ENCODE measurements at places on chromosomes 3 and 15.

DNA sequence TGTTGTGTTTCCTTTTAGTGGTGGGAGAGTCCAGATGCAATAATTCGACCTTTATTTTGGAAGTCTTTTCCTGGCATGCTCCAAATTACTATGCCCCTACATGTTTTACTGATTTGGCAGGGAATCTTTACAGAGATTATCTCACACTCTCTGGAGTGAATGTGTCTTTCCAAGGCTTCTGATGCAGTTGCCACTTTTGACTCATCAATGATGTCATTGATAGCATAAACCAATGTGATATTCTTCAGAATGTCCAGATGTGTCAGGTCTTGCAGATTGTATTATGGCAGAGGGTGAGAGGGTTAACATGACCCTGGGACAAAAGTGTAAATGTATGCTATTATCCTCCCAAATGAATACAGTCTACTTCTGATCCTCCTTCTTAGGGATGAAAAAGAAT lies 9.7 kb downstream of the RTP4 start:
- no peak for DNase-seq

- no peak for DNase-seq
Measured at GRCh38 chr15:58565619-58566018, 133.8 kb downstream of the LIPC start.

GRCh38 chr15:61050844-61051568 lies 178.1 kb downstream of the RORA start:
- DNase-seq = no peak

GRCh38 chr3:64345371-64345770 lies 120.1 kb upstream of the PRICKLE2 start:
- no peak for DNase-seq

GRCh38 chr3:135868801-135869200 lies 96.7 kb upstream of the PPP2R3A start:
- DNase-seq = no peak

- DNase-seq = no peak
Measured at GRCh38 chr3:135975053-135975452, 9.5 kb downstream of the PPP2R3A start.

DNA sequence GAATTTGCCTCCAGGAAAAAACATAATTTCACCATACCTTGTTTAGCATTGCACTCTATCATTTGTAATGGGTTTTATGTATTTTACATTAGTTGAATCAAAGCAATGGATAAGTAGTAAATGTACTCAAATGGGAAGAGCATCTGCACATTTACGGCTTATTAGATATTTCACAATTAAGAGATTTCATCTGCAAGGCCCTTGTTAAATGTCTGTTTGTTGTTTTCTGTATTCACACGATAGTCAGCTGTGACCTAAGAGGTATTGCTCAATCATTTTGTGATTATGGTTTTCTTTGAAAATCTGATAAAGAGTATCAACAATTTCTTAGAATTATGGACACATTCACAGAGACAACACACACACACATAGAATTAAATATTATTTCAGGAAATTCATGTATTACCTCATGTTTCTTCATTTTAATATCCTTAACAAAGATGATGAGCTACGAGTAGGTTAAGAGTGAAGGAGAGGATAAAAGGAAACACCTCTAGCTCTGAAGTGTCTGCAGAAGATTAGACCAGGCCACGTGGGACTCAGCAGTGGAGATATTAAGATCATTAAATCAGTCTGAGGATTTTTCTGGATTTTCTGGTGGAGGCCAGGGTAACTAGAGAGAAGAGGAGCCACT lies 121.9 kb upstream of the POU1F1 start:
- no peak for DNase-seq

GRCh38 chr3:13057282-13058040 lies 15.8 kb downstream of the IQSEC1 start:
- no peak for DNase-seq

DNA sequence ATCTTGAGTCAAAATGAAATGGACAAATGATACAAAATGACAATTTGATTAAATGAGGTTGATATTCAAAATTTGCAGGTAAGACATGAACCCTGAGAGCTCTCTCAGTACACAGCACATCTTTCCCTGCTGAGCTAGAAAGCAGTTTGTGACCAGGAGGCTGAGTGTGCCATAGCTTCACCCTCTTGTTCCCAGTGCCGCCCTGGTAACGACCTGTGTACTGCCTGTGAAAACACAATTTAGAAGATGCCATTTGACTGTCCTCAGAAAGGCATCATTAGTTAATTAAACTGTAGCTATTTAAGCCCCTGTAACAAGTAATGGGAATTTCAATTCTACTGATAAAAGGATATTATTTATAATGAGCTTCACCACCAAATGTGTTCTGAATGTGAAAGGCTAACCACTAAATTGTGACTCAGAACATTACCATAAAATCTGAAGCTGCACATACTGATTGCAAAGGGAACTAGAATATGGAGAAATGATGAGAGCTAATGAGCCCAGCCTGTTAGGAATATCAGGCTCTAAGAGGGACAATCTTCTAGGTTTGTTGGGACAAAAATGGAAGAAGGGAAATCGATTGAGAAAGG lies 212.9 kb upstream of the ARPP21 start:
- no peak for DNase-seq

- no peak for DNase-seq
Measured at GRCh38 chr3:140664111-140664510, 13.8 kb upstream of the TRIM42 start.

DNA sequence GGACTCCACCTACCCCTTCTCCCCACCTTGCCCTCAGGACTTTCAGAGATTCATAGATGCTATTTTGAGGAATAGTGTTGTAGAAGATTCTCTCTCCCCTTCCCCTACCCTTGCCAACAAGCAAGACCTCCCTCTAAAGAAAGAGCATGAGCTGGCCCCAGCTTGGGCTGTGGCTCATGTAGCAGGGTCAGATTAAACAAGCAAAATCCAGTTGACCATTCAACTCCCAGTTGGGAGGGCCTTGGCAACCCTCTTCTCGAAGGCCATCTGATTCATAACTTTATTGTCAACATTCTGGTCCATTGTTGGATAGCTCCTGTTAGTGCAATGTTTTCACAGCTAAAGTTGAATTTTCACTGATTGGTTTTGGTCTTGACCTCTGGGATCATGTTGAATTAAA lies 41.1 kb downstream of the TNFAIP8L3 start:
- no peak for DNase-seq

GRCh38 chr15:69138963-69139362 lies 21.5 kb upstream of the GLCE start:
- no peak for DNase-seq

- DNase-seq = no peak
Measured at GRCh38 chr15:101062471-101063171, 143.5 kb downstream of the LRRK1 start.

GRCh38 chr15:58980351-58980939 lies 7.0 kb upstream of the RNF111 start:
- DNase-seq = no peak

All from CD8-positive, alpha-beta T cell (primary cell).